ENCODE measurements at places on chromosomes 13 and 19.

GRCh38 chr13:45021250-45021649, 31.9 kb downstream of the GPALPP1 start:
- peaks cover 22% of the 10 kb centered on the region for H3K36me3 ChIP-seq
- DNase-seq = no peak
- no peaks in the 10 kb centered on the region for H3K27me3 ChIP-seq
- H3K27ac ChIP-seq = no peak overlapping the region
- H3K4me3 ChIP-seq = no peak overlapping the region

- H3K4me3 ChIP-seq = no peak overlapping the region
- H3K27me3 ChIP-seq = no peaks in the 10 kb centered on the region
- peaks cover 32% of the 10 kb centered on the region for H3K4me1 ChIP-seq
- no peak for DNase-seq
These were observed 55.6 kb downstream of the DOCK9 start for GRCh38 chr13:98922306-98922705.

DNA sequence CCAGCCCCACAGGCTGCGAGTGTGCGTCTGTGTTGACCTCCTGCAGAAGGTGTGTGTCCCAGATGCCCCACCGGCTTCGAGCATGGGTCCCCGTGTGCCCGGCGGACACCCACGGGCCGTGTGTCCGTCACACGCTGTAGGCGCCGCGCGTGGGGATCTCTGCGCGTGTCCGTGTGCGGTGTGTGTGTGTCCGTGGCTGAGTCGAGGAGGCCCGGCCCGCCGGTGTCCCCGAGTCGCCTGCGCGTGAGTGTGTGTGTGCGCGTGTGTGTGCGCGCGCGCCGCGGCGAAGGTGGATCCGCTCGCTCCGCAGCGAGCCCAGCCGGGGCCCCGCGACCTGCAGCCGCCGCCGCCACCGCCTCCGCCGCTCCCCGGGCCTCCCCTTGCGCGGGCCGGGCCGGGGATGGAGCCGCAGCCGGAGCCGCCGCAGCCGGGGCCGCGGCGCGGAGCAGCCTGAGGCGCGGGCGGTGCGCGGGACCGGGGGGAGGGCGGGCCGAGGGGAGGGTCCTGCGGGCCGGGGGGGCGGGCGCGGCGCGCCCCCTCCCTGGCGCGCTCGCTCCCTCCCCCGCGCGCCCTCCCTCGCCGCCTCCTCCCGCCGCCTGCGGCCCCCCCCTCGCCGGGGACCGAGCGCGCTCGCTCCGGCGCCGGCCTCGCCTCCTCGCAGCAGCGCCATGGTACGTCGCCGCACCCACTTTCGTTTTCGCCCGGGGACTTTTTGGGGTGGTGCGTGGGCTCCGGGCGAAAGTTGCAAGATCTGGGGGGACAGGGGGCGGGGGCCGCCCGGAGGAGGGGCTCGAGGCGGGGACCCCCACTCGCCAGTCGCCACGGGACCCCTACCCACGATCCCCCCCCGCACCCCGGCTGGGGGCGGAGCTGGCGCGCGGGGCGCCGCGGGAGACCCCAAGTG, 7.1 kb upstream of the NFIC start:
- no peaks in the 10 kb centered on the region for H3K27me3 ChIP-seq
- peak; percentile 76 for DNase-seq
- peaks cover 9% of the 10 kb centered on the region for H3K4me1 ChIP-seq
- H3K27ac ChIP-seq = peak overlapping the region; percentile 99
- H3K36me3 ChIP-seq = no peaks in the 10 kb centered on the region
- peak overlapping the region; percentile 97 for H3K4me3 ChIP-seq

DNA sequence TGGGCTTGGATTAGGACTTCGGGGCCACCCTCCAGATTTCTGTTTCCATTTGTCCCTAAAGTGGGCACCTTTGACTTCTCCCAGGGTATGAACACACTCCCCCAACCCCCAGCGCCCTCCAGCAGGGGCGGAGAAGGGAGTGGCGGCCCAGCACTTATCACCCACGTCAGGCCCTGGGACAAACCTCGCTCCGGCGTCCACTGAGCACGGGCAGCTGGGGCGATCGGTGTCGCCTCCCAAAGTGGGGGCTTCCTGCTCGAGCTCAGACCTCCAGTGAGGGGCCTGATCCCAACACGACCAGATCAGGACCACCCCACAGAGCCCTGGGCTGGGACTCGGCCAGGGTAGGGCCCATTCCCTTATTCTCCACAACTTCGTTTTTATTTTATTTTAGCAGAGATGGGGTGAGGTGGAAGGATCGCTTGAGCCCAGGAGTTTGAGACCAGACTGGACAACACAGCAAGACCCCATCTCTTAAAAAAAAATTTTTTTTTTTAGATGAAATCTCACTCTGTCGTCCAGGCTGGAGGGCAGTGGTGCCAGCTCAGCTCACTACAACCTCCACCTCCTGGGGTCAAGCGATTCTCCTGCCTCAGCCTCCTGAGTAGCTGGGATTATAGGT, 3.7 kb upstream of the TCF3 start:
- H3K4me3 ChIP-seq = no peak overlapping the region
- H3K27ac ChIP-seq = no peak overlapping the region
- DNase-seq = no peak
- peaks cover 18% of the 10 kb centered on the region for H3K4me1 ChIP-seq
- H3K27me3 ChIP-seq = no peaks in the 10 kb centered on the region

GRCh38 chr19:46546194-46546896, 50.7 kb upstream of the PNMA8B start:
- peak; percentile 80 for DNase-seq
- H3K27ac ChIP-seq = peak overlapping the region; percentile 41
- no peaks in the 10 kb centered on the region for H3K36me3 ChIP-seq
- H3K4me3 ChIP-seq = no peak overlapping the region

GRCh38 chr19:30084390-30084819, 142.4 kb downstream of the URI1 start:
- no peak overlapping the region for H3K27ac ChIP-seq
- H3K4me1 ChIP-seq = peaks cover 8% of the 10 kb centered on the region
- peak; percentile 6 for DNase-seq
- H3K36me3 ChIP-seq = no peaks in the 10 kb centered on the region
- no peaks in the 10 kb centered on the region for H3K27me3 ChIP-seq

DNA sequence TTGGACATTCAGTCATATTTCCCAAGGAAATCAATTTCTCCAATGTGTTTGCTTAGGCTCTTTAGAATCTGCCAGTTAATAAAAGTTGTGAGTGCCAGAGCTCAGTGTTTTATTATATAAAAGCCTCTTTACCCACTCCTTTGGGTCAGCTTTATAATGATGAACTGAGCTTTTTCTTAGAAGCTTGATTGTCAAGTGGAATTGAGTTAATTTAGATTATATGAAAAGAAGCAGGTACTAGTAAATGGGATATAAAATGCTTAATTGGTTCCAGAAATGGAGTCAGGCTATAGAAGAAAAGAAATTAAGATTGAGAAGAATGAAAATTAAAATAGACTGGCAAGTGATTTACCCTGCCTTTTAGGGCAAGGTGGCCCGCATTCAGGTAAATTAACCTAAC, 363.2 kb downstream of the SLITRK6 start:
- no peaks in the 10 kb centered on the region for H3K27me3 ChIP-seq
- H3K36me3 ChIP-seq = no peaks in the 10 kb centered on the region
- H3K4me3 ChIP-seq = no peak overlapping the region
- H3K4me1 ChIP-seq = no peaks in the 10 kb centered on the region
- H3K27ac ChIP-seq = no peak overlapping the region

GRCh38 chr19:49057636-49058234, at the start of gene CGB7:
Gene CGB7 (minus strand): TSS chr19:49057749. CDS start chr19:49055375, 2,374 bp downstream.
- peak; percentile 78 for DNase-seq
- no peaks in the 10 kb centered on the region for H3K36me3 ChIP-seq
- no peak within 1 kb of the TSS for H3K27ac ChIP-seq
- peaks cover 19% of the 10 kb centered on the region for H3K4me1 ChIP-seq
- H3K4me3 ChIP-seq = no peak within 1 kb of the TSS
- no peaks in the 10 kb centered on the region for H3K27me3 ChIP-seq

DNA sequence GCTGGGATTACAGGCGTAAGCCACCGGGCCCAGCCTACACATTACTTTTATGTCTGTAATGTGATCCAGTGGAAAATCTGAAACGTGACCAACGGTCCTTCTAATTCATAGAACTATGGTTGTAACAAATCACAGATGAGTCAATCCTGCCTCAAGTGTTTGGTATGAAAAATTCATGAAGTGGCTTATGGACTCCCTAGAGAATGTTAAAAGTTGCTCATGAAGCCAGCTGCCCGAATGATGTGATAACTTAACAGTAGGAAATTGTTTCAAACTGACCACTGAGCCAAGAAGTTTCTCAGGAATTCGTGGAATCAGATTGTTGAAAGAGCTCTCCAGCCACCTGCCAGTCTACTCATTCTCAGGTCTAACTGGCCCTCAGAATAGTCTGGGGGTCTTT, 59.4 kb upstream of the FARP1 start:
- no peaks in the 10 kb centered on the region for H3K27me3 ChIP-seq
- no peaks in the 10 kb centered on the region for H3K36me3 ChIP-seq
- no peak for DNase-seq
- H3K4me3 ChIP-seq = no peak overlapping the region
- no peaks in the 10 kb centered on the region for H3K4me1 ChIP-seq
- no peak overlapping the region for H3K27ac ChIP-seq

- H3K27me3 ChIP-seq = no peaks in the 10 kb centered on the region
- no peak for DNase-seq
- no peak overlapping the region for H3K27ac ChIP-seq
- H3K36me3 ChIP-seq = no peaks in the 10 kb centered on the region
These were observed 13.7 kb downstream of the GAS6 start for GRCh38 chr13:113849981-113850721.

DNA sequence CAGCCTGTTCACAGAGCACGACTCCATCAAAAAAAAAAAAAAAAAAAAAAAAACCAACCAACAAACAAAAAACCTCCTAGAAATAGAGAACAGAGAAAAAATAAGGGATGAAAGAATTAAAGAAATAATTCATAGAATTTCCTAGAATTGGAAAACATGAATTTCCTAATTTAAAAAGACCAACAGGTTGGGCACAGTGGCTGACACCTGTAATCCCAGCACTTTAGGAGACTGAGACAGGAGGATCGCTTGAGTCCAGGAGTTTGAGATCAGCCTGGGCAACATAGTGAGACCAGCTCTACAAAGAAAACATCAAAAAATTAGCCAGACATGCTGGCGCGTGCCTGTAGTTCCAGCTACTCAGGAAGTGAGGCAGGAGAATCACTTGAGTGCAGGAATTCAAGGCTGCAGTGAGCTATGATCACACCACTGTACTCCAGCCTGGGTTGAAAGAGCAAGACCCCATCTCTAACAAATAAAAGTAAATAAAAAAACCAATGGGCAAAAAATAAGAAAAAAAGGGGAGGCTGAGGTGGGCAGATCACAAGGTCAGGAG, 6.5 kb downstream of the SPART start:
- no peak for DNase-seq
- no peak overlapping the region for H3K4me3 ChIP-seq
- H3K36me3 ChIP-seq = no peaks in the 10 kb centered on the region

DNA sequence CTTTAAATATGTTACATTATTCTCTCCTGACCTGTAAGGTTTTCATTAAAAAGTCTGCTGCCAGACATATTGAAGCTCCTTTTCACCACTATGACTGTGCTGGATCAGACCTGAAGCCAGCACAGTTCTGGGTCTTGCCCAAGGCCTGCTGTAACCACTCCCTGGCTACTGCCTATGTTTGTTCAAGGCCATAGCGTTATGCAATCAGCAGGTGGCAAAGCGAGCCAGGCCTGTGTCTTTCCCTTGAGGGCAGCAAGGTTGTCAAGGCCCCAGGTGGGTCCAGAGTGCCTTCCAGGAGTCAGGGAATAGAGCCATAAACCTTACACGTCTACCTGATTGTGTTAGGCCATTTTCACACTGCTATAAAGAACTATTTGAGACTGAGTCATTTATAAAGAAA, 496.8 kb upstream of the PCDH9 start:
- H3K36me3 ChIP-seq = no peaks in the 10 kb centered on the region
- no peak overlapping the region for H3K27ac ChIP-seq
- no peak for DNase-seq
- H3K4me3 ChIP-seq = no peak overlapping the region
- H3K27me3 ChIP-seq = no peaks in the 10 kb centered on the region

DNA sequence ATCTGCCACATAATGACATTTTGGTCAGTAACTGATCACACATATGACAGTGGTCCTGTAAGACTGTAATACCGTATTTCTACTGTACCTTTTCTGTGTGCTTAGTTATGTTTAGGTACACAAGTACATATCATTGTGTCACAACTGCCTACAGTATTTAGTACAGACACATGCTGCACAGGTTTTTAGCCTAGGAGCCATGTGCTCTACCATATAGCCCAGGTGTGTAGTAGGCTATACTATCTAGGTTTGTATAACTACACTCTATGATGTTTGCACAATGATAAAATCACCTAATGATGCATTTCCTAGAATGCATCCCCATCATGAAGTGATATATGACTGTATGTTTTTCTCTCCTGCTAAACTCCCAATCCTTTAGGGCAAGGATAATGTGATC, 61.2 kb upstream of the MIR17HG start:
- H3K4me3 ChIP-seq = no peak overlapping the region
- H3K27me3 ChIP-seq = no peaks in the 10 kb centered on the region
- no peak for DNase-seq
- no peaks in the 10 kb centered on the region for H3K36me3 ChIP-seq
